ENCODE measurements at places on chromosomes 6 and 20. TPM values are rescaled to one million over a fixed set of nuclear protein-coding genes. Genes with fewer than 3 reads are reported as not detected.

- no peaks in the 10 kb centered on the region for H3K4me1 ChIP-seq
- DNase-seq = no peak
- H3K27me3 ChIP-seq = no peaks in the 10 kb centered on the region
- no peaks in the 10 kb centered on the region for H3K36me3 ChIP-seq
- no peak overlapping the region for H3K27ac ChIP-seq
- H3K4me3 ChIP-seq = no peak overlapping the region
Observed at GRCh38 chr6:103570431-103570830, 1289.3 kb downstream of the HACE1 start.

- no peaks in the 10 kb centered on the region for H3K36me3 ChIP-seq
- peaks cover 26% of the 10 kb centered on the region for H3K4me1 ChIP-seq
- H3K4me3 ChIP-seq = no peak overlapping the region
- H3K27me3 ChIP-seq = no peaks in the 10 kb centered on the region
- peak; percentile 84 for DNase-seq
Observed at GRCh38 chr6:37242429-37243052, 15.0 kb upstream of the TBC1D22B start.

DNA sequence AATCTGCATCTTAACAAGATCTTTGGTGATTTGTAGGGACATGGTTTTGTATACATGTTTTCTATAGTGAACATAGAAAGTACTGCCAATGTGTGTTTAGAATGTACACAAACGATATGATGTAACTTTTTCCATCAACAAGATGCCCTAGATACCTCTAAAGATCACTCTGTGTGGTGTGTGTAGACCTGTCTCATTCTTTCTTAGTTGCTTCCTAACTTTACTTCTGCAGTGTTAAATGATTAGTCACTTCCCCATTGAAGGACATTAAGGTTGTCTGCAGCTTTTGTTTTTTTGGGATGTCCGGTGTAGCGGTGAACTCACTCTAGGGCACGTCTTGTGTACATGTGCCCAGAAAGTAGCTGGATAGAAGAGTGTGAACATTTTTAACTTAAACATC lies 35.9 kb downstream of the CDYL start:
- no peaks in the 10 kb centered on the region for H3K36me3 ChIP-seq
- no peak overlapping the region for H3K27ac ChIP-seq
- no peak overlapping the region for H3K4me3 ChIP-seq
- peaks cover 5% of the 10 kb centered on the region for H3K4me1 ChIP-seq
- H3K27me3 ChIP-seq = no peaks in the 10 kb centered on the region

- H3K4me3 ChIP-seq = no peak overlapping the region
- H3K27ac ChIP-seq = no peak overlapping the region
- no peaks in the 10 kb centered on the region for H3K36me3 ChIP-seq
- no peaks in the 10 kb centered on the region for H3K27me3 ChIP-seq
- no peak for DNase-seq
- no peaks in the 10 kb centered on the region for H3K4me1 ChIP-seq
Observed at GRCh38 chr20:13356591-13356990, 135.5 kb downstream of the ISM1 start.

GRCh38 chr6:26195924-26196845 lies 109.0 kb downstream of the HFE start:
- H3K36me3 ChIP-seq = no peaks in the 10 kb centered on the region
- peaks cover 16% of the 10 kb centered on the region for H3K4me1 ChIP-seq
- peak overlapping the region; percentile 89 for H3K27ac ChIP-seq
- no peaks in the 10 kb centered on the region for H3K27me3 ChIP-seq

The PRND gene
- total RNA-seq = 0.70 TPM

The RSPH3 gene
- 8.0 TPM for total RNA-seq

The FKBP1C gene
- not detected for total RNA-seq

All from hepatocyte (in vitro differentiated cells).